NCI-H1092 (cell line): ENCODE measurements at places on chromosomes 2 and 18.

DNA sequence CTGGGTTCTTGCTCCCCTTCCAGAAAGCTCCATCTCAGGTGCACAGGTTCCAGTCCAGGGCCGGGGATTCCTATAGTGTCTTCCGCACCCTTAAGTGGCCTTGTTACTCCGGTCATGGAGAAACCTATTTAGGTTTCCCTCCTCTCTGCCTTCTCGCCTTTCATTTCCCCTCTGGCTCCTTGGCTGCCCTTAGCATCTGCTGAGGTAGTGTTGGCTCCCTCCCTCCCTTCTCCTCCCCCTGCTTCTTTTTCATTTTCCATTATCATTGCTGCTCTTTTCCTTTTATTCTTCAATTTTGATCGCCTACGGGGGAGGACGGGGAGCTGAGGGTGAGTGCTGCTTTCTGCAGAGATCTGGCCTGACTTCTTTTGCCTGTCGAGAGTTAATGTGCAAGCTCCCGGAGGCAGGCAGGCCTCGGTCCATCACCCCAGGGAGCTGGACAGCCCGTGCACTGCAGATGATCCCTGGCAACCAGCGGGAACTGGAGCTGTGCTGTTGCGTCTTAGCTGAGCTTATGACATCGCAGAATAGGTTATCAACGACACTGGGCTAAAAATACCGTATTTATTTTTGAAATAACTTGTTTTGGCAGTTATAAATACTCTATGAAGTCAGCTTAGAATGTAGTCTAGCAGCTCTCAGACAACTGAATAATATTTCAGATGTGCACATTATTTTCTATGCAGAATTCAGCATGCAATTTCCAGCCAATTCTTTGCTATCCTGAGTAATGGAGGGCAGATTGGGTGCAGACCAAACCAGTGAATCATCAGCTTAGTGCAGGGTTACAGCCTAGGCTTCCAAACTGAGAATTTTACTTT is 141.9 kb downstream of the SLC4A3 start:
- no peak for DNase-seq

DNA sequence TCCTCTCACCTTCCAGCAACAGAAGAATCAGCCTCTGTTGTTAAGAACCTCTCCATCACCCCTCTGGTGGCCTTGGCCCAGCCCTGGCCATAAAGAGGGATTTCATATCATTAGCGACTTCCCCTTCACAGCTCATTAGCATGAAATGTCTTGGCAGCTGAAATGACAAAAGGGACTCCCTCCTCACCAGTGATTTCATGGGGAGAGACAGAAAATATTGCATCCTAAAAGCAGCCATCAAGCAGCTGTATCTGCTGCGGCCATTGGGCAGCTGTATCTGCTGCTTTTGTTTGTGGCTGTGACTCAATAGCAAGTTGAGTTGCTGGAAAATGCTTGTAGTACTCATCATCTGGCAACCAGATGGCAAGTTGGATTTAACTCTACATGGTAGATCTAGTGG is 105.9 kb upstream of the RMDN2 start:
- no peak for DNase-seq

DNA sequence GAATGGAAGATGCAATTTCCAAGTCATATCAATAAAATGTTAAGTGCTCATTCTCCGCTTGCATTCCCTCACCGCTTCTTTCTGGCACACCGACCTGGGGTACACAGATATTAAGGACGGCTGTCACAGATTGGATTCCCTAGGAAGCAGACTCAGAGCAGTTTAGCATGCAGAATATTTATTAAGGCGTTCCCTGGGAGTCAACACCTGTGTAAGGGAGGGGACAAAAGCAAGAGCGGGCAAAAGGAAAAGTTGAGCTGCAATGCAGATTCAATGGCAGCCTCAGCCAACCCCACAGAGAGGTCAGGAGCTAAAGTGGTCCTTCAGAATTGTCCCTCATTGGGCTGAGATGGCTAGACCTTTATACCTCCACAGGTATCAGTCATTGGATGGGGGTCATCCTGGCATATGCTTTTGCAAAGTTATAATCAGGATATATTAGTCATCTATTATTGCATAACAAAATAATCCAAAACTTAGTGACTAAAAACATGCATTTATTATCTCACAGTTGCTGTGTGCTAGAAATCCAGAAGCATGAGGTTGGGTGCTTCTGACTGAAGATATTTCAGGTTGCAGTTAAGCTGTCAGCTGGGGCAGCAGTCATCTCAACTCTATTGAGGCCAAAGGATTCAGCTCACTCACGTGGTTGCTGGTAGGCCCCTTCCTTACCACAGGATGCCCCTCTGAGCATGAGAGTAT is 27.0 kb upstream of the INO80D start:
- DNase-seq, result no peak

- DNase-seq, result no peak
Measured at GRCh38 chr18:28115149-28115550, 61.8 kb downstream of the CDH2 start.
